Fibroblast of skin of left quadriceps (primary cell): ENCODE measurements at places on chromosomes 5 and 9.

- DNase-seq: no peak
Observed at GRCh38 chr5:83487155-83487554, 15.6 kb downstream of the VCAN start.

DNA sequence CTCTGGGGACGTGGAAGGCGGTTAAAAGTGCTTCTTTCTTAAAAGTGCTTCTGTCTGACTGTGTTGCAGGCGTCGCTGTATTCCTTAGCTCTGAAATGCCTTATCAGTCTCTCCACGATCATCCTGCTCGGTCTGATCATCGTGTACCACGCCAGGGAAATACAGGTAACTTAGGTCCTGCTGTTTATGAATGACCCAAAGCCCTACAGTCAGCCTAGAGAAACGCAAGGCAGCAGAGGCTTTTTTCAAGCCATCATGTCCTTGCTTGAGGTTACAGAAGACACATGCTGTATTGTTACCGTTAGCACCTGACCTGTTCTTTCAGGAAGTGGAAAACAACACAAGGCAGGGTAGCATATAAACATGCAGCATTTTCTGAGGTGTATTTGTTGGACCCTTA, 2.0 kb downstream of the KCNN2 start:
- no peak for DNase-seq

GRCh38 chr9:117276444-117276843, 138.4 kb downstream of the ASTN2 start:
- no peak for DNase-seq

GRCh38 chr5:1633605-1634336, 110.0 kb upstream of the LPCAT1 start:
- DNase-seq: peak; percentile 27

- no peak for DNase-seq
Observed at GRCh38 chr9:137956039-137956438, 78.5 kb downstream of the CACNA1B start.

DNA sequence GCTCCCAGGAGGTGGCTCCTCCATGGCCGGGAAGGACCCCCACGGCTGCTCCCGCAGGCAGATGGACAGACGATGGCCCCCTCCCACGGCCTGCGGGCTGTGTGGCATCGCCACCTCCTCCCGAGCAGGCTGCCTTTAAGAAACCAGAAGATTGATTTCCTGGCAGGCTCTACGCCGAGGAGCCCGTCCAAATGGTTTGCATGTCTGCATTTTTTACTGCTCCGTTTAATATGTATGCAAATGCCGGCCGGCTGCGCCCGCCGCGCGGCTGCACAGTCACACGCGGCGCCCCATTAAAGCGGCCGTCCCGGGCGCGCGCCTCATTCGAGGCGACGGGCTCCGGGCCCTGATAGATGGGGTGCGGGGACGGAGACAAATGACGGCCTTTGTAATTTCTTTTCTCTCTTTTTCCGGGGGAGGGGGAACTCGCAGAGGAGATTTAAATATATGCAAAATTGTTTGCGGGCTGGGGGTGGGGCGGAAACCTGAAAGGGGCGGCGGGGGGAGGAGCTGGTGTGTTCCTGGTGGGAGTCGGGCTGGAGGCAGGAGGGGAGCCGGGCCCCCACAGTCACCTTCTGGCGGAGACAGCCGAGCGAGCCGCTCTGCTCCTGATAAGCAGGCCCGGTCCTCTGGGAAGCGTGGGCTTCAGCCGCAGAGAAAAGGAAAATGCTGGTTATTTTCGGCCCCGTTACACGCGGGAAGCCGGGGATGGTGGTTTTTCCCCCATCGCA, 158.7 kb upstream of the IER5L start:
- DNase-seq: peak; percentile 61
